Stimulated activated CD8-positive, alpha-beta memory T cell treated with anti-CD3 and anti-CD28 coated beads, Interleukin-7, amount 100 ng/mL, for 24 hours (primary cell): ENCODE measurements at places on chromosomes 4 and X.

DNA sequence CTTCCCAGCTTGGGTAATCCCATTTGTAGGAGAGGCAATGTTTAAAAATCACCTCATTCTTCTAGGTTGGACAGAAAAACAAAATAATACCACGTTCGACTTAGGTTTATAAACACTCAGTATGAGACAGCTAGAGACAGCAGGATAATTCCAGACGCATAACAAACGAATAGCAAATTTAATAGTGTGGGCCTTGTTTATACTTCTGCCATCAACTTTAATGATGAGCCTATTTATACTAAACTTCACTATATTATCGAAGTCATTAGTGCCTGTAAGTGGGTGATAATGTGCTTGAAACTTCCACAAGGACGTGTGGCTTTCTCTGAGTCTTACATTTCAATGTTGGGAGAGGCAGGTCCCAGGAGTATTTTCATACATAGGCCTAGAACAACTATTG is 255.7 kb upstream of the PPARGC1A start:
- DNase-seq, result no peak

- DNase-seq, result no peak
Measured at GRCh38 chr4:19266566-19266965, 985.1 kb upstream of the SLIT2 start.

DNA sequence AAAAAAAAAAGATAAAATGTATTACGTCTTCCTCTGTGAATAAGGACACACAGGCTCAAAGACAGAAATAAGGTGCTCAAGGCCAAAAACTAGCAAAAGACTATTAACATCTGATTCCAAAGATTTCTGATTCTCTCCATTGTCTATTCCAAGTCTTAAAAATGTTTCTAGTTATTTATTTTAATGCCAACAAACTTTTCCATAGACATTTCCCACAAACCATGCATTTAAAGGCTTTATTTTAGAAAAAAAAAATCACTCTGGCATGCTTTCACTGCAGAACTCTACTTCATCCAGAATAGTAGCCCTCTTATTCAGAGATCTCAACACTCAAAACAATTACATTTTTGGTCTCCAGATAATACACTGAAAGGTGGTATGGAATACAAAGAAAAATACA is 545.0 kb upstream of the TENM3 start:
- DNase-seq, result no peak

- DNase-seq, result no peak
Measured at GRCh38 chr4:70902577-70903290, 565 bp downstream of the MOB1B start.

DNA sequence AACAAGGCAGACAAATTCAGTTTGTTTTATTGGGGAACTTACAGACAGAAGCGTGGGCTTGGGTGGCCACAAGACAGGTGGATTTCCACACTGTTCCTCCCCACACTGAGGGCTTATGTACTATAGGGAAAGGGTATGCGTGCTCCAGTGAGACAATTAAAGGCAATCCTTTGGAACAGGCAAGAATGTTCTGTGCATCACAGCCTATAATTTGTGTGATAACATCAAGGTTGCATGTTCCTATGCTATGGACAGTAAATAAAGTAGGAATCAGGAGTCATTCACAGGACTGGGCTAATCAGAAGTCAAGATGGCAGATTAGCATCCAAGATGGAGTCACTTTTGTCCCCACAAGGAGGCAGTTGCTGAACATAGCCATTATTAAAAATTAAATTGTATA is 84.6 kb upstream of the TRIM2 start:
- no peak for DNase-seq

DNA sequence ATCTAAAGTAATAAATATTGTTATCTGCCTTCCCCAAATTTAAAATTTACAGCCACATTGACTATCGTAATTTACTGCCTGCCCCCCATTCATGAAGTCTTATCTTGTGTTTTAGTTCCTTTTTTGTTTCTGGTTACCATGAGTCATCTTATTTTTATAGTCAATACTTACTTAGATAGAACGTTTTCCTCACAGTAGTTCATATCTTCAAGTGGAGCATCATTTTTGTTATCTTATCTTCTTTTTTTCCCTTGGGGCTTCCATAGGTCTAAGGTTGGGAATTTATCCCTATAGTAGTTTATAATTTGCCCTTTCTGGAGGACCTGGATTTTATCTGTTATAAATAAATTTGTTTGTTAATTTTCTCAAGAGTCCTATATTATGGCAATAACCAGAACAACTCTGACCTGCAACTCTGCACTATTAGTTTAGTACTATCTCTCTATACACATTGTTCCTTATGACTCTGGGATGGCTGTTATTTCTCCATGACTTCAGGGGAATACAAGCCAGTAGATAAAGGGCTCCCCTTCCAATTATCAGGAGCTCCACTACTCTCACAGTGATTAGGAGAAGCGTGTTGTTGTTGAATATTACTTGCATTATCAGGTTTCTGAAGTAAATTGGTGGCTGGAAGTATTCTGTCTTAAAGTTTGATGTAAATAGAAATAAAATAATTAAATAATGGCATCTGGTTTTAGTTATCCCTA is 330.6 kb downstream of the GALNTL6 start:
- no peak for DNase-seq

- DNase-seq, result no peak
Measured at GRCh38 chr4:81896936-81897335, 425.2 kb upstream of the RASGEF1B start.

GRCh38 chrX:56228914-56229313 is 3.2 kb upstream of the KLF8 start:
- DNase-seq, result no peak

- DNase-seq, result no peak
Measured at GRCh38 chr4:55071951-55072350, 53.4 kb downstream of the KDR start.

GRCh38 chr4:58935332-58935731 is 1825.1 kb upstream of the IGFBP7 start:
- DNase-seq, result no peak

GRCh38 chrX:56057325-56057724 is 174.8 kb upstream of the KLF8 start:
- DNase-seq, result no peak
